ENCODE measurements at places on chromosomes 11 and 22.

DNA sequence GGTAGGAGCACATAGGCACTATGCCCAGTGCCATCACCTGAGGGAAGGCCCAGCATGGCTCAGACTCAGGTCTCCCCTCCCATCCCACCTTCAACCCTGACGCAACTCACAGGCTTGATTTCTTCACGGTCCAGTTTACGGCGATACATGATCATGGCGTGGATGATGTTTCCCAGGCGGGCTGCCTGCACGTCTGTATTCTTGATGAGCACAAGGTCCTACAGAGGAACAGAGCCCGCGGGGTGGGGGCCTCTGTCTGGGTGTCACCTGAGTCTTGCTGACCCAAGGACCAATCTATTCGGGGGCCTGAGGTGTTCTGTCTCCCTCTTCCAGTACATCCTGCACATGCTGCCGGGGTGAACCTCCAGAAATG, 3.9 kb downstream of the CPT1B start:
- DNase-seq: no peak

DNA sequence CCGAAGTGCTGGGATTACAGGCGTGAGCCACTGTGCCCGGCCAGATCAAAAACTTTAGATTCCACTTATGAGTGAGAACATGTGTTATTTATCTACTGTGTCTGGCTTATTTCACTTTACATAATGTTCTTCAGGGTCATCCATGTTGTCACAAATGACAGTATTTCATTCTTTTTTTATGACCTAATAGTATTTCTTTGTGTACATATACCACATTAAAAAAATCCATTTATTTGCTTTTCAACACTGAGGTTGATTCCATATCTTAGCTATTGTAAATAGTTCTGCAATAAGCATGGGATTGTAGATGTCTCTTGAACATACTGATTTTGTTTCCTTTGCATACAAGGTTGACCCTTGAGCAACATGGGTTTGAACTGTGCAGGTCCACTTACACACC, 13.2 kb upstream of the SCGB1D1 start:
- DNase-seq: no peak

GRCh38 chr11:5252919-5253265, 1.7 kb downstream of the HBG2 start:
- no peak for DNase-seq

- no peak for DNase-seq
Measured at GRCh38 chr11:36622431-36623136, 24.5 kb upstream of the RAG2 start.

DNA sequence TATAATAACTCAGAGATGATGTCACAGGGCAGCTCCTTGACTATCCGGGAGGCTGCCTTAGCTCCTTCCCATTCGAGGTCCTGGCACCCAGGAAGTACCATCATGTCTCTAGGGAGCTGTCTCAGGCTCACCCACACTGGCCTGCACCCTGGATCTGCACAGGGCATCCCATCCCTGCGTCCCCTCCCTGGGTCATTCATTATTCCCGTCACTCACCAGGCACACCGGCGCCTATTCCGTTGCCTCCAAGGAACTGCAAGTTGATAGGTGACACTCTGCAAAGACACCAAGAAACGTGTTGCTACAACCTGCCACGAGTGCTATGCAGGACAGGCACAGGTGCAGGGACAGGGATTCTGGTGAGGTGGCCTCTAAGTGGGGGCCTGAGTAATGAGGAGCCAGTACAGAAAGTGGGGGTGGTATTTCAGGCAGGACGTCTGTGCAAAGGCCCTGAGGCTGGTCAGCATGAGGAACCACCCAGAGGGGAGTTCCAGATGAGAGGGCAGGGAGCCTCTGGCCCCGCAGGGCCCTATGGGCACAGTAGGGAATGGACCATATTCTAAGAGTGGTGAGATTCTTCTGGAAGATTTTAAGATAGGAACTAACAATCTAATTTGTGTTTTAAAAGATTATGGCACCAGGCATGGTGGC, 71.6 kb upstream of the SHANK2 start:
- no peak for DNase-seq

DNA sequence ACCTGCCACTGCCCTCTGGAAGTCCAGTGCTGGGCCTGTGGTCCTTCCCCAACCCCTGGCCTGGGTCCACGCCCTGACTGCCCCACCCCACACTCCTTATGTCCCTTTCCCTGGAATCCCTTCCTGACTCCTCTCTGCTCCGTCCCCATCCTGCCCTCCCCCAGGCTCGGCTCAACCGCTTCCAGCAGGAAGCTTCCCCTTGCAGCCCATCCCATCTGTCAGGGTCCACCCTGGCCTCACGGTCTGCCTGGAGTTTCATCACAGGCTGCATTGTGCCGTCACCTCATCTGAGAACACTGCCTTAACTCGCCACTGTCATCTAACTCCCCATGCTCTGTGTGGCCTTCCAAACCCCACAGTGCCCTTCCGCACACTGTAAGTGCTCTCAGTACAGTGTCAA, 64.3 kb downstream of the NAT10 start:
- no peak for DNase-seq

DNA sequence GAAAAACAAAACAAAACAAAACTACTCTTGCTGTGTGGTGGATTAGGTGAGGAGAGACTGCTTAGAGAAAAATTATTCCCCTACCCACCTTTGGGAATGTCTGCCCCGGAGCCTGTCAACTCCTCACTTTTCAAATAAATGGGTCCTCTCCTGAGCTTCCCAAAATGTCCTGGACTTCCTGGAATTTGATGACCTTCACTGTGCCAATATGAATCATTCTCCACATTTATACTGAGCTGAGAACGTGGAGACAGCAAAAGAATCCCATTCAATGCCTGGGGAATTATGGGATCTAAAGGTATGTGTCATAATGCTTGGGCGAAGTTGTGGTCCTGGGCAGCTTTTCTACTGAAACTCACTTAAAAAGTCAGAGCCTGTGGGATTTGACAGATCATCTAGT, 136.8 kb downstream of the KIF18A start:
- DNase-seq: no peak

DNA sequence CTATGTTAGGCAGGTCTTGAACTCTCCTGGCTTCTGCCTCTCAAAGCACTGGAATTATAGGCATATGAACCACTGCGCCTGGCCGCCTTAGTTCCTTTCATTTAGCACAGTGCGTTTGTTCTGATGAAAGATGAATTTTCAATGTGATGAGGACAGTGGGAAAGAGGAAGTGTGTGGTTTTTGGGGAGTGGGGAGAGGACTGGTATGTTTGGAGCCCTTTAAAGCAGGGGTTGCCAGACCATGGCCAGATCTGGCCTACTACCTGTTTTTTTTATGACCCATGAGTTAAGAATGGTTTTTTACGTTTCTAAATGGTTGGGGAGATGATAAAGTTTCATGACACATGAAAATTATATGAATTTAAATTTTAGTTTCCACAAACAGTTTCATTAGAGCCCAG, 12.5 kb downstream of the ATXN10 start:
- DNase-seq: no peak

GRCh38 chr11:24965748-24966147, 468.9 kb downstream of the LUZP2 start:
- DNase-seq: no peak

GRCh38 chr11:88348870-88349269, 11.3 kb upstream of the CTSC start:
- no peak for DNase-seq

DNA sequence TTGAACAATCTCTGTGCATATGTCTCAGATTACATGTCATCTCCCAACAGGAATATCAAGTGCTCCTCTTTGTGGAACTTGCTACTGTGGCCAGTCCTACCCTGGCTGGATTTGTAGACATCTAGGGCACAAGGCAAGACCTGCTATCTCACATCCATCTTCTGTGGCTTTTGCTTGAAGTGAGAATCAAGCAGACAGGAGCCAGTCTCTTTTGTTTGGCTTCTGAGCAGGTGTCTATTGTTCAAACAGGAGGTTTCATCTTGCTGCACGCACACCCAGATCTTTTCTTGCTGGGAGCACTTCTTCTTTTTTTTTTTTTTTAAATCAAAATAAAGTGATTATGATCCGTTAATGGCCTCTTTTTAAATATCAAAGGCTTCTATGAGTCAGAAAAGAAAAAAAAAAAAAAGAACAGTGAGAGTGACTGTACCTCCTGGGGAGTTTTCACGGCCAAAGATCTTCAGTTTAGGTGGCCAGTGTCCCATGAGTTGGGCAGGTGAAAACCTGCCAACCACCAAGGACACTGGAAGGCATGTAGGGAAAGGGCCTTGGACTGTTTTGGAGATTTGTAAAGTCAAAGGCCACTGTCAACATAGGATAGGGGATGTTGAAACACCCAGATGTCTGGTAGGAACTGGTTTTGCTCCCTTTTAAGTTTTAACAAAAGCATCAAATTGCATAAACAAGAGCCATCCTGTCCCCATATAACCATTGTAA, 78.1 kb downstream of the CD44 start:
- no peak for DNase-seq

DNA sequence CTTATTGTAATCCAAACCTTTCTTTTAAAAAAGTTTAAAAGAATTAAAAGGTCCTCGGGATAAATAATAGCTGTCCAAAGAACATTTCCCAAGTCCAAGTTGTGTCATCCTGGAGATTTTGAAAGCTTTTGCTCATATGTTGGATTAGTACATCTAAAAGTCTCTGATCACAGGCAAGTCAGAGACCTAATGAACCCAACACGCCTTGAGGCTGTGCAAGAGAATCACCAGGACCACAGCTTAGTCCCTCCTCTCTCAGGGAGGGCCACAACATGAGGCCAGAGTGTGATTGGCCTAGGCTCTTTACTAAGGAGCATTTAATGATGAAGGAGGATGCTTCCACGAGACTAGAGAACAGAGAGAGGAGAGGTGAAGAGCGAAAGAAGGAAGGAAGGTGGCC, 98.7 kb upstream of the OR5AK2 start:
- no peak for DNase-seq

- DNase-seq: no peak
Measured at GRCh38 chr22:50169181-50169759, 1.3 kb upstream of the PANX2 start.

GRCh38 chr11:27464289-27464696, 8.3 kb downstream of the LGR4 start:
- DNase-seq: no peak

DNA sequence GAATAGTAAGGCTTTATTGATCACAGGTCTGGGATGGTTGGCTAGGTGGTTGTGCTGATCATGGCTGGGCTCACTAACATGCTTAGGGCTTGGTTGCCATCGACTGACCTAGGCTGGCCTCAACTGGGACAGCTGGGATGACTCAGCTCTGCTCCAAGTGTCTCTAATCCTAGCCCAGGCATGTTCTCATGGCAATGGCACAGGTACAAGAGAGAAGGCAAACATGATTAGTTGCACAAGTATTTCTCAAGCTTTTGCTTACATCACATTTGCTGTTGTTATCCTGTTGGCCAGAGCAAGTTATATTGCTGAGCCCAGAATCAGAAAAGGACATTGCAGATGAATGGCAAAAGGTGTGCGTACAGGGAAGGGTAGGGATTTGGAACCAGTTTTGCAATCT, 68.5 kb upstream of the SLC35C1 start:
- no peak for DNase-seq

DNA sequence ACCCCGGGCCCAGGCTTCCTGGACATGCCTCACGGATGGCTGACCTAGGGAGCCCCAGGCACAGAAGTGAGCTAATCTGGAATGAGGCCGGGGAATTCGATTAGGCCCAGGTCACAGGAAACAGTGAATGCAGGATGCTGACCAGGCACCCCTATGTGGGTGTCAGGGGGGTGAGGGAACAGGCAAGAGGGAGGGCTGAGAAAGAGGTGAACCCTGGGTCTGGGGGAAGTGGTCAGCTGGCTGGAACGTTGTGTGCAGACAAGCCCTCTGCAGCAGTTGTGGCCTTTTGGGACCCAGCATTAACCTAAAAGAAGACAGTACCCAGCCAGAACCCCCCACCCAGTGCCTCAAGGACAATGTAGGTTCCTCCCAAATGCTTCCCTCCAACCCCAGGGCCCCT, 8.1 kb downstream of the SERHL2 start:
- no peak for DNase-seq

GRCh38 chr11:111745719-111746504, 20.3 kb downstream of the PPP2R1B start:
- no peak for DNase-seq

GRCh38 chr11:112213753-112214152, 12.5 kb upstream of the PTS start:
- no peak for DNase-seq

DNA sequence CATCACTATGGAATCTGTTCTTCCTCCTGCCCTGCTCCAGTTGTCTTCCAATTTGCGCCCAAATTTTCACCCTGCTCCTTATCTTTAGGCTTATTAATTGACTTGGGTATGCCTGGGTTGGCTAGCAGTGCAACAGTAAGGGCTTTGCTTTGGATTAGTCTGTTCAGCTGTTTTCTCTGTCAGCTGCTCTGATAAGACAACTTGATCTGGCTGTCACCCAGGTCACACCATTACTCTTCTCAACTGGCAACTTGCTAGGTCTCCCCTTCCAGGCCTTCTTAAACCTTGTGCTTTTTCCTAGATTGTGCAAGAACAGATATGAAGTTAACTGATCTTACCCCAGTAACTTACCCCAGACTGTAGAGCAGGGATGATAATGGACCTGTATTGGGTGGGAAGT, 357.8 kb upstream of the LARGE1 start:
- no peak for DNase-seq

DNA sequence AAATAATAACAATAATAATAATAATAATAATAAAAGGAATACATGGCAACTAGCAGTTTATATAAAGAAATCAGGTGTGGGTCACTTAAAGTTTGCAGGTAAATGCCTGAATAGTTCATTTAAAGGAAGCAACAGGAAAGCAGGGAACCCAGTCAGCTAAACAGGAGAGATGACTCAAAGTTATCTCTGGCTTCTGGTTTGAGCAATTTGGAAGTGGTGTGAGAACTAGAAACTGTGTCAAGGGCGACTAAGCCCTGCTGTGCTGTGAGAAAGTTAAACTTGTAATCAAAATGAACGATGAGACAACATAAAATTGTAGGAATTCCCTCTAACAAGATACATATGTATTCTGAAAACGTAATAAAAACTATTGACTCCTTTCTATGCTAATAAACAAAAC, 35.5 kb downstream of the SLC22A9 start:
- no peak for DNase-seq

DNA sequence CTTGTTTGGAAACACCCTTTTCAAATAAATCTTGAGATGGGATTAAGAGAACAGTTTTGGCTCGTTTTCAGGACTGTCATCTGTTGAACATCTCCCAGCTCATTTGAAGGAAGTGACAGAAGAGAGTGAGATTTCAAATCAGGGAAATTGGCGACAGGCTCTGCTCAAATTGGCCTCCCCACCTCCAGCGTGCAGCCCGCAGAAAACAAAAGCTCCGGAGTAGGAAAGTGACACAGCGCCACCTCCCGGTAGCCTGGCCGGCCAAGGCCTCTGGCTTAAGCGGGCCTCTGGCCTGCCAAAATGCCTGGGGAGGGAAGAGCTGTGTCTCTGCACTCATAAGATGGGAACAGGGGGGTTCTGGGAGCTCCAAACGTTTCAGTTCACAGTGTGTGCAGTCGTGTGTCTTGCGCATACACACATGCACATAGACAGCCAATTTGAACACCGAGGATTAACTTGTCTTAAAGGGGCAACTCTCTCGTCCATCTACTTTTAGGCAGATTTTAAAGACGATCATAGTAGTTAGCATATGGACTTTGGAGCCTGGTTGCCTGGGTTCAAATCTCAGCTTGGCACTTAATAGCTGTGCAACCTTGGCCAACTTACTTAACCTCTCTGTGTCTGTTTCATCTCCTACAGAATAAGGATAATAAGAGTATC, 132.7 kb upstream of the RCN1 start:
- DNase-seq: peak; percentile 89

- DNase-seq: no peak
Measured at GRCh38 chr22:26894362-26894761, 237.0 kb downstream of the MIAT start.
